Kidney tubule cell (primary cell): ENCODE measurements at places on chromosomes 7 and 10.

GRCh38 chr10:60913657-60914056 lies 30.3 kb downstream of the RHOBTB1 start:
- DNase-seq = no peak

GRCh38 chr10:97566336-97566996 lies 6.1 kb upstream of the ANKRD2 start:
- DNase-seq = no peak

- DNase-seq = no peak
These were observed 44.9 kb downstream of the SEM1 start for GRCh38 chr7:96664793-96665192.

DNA sequence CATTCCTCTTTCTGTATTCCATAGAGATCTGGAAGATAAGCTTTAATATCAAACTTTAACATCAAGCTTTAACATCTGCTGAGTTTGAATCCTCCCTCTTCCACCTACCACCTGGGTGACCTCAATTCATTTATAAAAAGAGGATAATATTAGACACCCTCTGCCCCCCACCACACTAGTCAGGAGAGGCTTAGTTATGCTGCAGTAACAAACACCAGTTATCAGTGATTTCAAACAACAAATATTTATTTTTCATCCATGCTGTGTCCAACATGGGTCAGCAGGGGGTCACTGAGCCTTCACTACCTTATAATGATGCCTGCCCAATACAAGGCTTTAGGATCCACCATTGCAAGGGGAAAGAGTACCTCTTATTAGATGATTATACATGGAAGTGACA lies 322.0 kb downstream of the RNLS start:
- DNase-seq = no peak

DNA sequence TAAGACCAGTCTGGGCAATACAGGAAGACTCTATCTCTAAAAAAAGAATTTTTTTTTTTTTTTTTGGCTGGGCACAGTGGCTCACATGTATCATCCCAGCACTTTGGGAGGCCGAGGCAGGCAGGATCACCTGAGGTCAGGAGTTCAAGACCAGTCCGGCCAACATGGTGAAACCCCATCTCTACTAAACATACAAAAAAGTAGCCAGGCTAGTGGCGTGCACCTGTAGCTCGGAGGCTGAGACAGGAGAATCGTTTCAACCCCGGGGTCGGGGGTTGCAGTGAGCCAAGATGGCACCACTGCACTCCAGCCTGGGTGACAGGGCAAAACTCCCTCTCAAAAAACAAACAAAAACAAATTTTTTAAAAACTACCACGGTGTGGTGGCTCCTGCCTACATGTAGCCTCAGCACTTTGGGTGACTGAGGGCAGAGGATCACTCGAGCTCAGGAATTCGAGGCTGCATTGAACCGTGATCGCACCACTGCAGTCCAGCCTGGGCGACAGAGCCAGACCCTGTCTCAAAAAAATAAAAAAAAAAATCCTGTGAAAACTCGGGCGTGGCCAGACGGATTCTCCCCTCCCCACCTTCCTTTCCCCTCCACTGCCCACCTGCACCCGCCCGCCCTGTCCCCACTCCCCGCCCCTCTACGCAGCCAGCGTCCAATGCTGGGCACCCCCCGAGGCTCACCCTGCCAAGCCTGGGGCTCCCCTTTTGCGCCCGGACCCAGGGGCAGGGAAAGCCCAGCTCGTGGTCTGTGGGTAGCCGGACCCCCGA lies 745 bp upstream of the ORAI2 start:
- DNase-seq = peak; percentile 40

DNA sequence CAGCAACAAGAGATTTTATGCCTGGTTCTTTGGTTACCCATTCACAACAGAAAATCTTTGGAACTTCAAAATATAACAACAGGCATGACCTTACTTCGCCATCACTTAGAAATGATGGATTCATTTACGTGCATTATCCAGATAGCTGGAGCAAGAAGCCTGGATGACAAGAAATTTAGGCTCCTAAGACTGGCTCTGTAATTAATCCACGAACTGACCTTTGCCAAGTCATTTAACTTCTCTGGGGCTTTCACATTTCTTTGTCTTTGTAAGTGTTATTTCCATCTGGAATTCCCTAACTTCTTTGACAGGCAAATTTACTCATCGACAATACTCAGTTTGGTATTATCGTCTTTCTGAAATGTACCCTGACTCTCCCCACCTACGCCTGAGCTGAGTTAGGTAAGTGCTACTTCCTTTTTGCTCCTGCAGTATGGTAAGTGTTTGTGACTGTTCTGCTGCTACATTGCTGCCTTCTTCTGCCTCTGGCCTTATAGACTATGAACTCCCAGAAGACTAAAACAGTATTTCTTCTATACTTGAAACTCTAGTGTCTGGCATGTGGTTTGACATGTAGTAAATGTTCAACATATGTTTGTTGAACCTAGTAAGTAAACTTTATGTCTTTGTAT lies 5.5 kb upstream of the MDFIC start:
- no peak for DNase-seq

DNA sequence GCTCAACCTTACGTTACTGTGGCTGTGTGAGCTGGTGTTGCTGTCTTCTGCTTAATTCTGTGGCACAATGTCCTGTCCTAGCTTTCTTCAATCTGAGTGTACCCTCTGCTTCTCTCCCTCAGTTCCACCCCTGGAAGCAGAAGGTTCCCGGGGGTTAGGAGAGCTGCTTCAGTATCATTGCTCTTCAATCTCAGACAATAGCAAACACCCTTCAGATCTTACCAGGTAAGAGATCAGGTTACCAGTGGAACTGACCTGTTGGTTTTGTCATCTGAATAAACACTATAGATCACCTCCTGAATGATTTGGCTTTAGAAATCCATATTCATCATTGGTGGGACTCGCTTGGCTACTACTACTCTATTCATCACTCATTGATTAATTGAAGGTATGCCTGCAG lies 48.4 kb downstream of the DNAJB9 start:
- no peak for DNase-seq

GRCh38 chr7:116999311-116999710 lies 46.0 kb downstream of the ST7 start:
- no peak for DNase-seq

GRCh38 chr10:113612154-113612553 lies 51.7 kb downstream of the NRAP start:
- DNase-seq = no peak

- peak; percentile 44 for DNase-seq
These were observed 80.9 kb upstream of the APBB1IP start for GRCh38 chr10:26357203-26357602.

GRCh38 chr7:18993933-18994668 lies 123.3 kb downstream of the TWIST1 start:
- no peak for DNase-seq

DNA sequence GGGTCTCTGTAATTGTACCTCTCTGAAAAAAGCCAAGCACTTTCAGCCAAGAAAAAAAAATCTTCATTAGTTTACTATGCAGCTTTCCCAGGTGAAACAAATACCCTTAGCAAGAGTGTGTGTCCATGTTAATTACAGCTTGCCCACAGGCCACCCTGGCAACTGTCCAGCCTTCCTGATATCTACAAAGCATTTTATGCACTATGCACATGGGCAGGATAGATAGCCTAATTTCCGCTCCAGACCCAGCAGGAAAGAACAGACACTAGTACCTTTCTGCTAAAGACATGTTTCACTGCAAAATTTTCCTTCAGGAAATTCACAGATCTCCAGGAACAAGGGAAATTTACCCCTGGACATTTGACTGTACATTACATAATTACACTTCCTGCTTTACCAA lies 24.4 kb downstream of the CACNA2D1 start:
- DNase-seq = no peak

DNA sequence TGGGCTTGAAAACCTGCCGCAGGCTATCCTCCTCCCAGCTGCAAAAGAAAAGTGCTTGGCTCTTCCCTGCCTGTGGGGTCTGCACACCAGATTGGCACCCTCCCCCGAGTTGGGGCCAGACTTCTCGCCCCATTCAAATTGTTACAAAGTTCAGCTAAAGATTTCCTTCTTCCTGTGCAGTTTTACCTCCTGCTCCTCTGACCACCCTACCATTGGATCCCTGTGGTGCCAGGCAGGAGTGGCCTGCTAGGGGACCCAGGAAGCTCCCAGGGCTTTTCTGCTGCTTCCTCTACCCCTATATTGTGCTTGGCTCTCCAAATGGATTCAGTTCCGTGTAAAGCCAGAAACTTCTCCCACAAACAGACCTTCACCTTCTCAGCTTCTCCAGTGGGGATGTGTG lies 135.1 kb upstream of the GAD2 start:
- no peak for DNase-seq

DNA sequence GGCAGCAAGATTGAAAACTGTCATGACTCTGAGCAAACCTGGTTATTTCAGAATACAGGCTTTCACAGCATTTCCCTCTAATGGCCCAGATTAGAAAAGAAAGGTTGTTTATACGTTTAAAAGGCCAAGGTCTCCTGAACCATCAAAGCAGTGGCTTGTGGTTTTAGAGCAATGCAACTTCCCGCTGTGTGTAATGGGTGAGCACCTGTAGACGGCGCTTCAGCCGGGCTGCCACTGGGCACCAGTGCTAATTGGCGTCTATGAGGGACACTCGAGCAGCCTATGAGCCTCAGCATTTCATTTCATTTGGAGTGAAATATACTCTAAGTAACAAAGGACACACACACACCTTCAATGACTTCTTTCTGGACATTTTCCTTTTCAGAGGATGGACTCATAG lies 671.0 kb upstream of the FZD8 start:
- DNase-seq = no peak

GRCh38 chr10:100327007-100327717 lies 2.9 kb downstream of the PKD2L1 start:
- no peak for DNase-seq

DNA sequence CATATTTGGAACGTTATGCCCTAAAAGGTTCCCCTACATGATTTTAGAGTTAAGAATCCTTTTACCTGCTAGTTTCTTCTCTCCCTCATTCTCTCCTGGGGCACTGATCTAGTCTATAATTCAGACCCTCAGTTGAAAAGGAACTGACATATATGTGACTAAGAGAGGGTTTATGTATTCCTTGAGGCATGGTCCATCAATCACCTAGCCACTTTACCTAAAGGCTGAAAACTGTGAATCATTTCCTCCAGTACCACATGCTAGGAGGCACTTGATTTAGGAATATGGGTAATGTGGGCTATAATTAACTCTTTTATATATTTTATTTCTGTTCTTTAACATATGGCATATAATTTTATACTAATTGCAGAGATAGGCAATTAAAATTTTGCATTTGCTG lies 303.5 kb downstream of the BBS9 start:
- peak; percentile 69 for DNase-seq

GRCh38 chr10:31782701-31783100 lies 145.9 kb downstream of the ARHGAP12 start:
- no peak for DNase-seq

GRCh38 chr7:131021902-131022301 lies 287.9 kb upstream of the KLF14 start:
- peak; percentile 46 for DNase-seq

GRCh38 chr7:155469-155900 lies 36.9 kb upstream of the FAM20C start:
- DNase-seq = peak; percentile 61

GRCh38 chr7:134782121-134782623 lies 2.7 kb downstream of the CALD1 start:
- DNase-seq = no peak

DNA sequence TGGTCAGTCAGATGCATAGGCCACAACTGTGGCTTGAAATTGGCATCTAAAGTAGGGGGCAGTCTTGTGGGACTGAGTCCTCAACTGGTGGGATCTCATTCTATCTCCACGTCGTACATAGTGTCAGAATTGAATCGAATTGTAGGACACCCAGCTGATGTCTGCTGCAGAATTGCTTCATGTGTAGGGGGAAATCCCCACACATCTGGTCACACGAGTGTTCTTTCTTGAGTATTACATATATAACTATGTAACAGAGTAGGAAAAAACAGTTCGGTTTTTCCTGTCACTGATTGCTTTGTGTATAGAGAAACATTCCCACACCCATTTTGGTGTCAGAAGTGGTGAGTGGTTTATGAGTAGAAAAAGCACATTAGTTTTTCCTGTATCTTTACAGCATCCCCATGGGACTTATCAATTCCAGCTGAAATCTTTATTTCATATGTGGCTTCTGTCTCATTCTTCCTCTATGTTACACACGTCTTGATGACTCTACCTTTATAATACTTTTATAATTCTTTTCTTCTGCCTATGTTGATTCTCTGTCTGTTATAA lies 79.4 kb upstream of the PCGF5 start:
- DNase-seq = no peak

DNA sequence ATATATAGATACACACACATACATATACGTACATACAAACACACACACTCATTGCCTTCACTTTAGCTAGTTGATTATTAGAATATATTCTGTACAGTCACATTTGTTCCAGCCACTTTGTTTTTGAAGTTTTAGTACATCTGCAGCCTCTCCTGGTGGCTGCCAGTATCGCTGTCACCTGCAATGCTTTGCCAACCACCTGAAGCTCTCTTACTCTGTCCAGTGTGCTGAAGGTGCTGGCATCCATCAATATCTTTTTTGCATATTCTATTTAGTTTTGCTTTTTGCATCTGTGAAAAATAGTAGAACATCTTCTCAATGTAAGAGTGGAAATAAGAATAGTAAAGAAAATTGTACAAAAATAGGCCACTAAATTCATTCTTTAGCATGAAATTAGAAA lies 388.6 kb downstream of the EXOC4 start:
- DNase-seq = no peak

GRCh38 chr7:117045927-117046710 lies 92.8 kb downstream of the ST7 start:
- DNase-seq = no peak

GRCh38 chr7:116441534-116441933 lies 58.0 kb upstream of the CAV2 start:
- no peak for DNase-seq

- peak; percentile 22 for DNase-seq
These were observed 444 bp downstream of the NKX1-2 start for GRCh38 chr10:124449170-124450011.

DNA sequence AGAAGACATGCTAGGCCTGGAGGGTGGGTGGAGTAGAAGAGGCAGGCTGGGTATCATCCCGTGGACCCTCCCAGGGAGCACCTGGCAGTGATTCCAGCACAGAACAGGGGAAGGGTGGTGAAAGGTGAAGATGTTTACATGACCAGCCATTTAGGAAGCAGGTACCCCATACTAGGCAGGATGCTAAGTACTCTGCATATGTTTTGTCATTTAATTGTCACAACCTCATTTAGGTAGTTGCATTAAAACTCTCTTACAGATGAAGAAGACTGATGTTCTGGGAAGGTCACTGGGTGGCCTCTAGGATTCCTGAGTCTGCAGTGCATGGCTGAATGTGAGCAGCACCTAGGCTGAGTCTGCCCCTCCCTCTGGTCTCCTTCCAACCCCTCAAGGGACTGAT lies 15.2 kb downstream of the ITPRIP start:
- DNase-seq = no peak

DNA sequence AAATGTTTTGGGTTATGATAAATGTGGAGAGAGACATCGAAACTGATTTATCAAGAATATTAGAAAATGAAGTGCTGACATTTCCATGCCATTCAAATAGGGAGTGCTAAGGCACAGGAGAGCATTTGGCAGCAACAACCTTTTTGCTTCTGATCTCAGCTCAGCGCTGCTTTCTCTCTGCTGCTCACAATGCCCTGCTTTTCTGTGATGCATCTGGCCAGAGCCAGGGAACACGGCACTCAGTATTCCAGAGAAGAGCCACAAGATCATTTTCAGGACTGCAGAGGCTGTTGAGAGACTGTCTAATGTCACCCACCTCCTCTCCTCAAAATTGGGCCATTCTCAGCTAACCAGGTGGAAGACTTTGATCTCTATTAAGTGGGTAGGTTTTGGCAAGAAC lies 28.1 kb downstream of the INSYN2A start:
- no peak for DNase-seq

GRCh38 chr10:73019100-73019499 lies 64.5 kb upstream of the PLA2G12B start:
- no peak for DNase-seq
